Suprapubic skin (tissue), 4 donors: ENCODE measurements at places on chromosomes 16 and 17. TPM values are rescaled to one million over a fixed set of nuclear protein-coding genes. Genes with fewer than 3 reads are reported as not detected.

DNA sequence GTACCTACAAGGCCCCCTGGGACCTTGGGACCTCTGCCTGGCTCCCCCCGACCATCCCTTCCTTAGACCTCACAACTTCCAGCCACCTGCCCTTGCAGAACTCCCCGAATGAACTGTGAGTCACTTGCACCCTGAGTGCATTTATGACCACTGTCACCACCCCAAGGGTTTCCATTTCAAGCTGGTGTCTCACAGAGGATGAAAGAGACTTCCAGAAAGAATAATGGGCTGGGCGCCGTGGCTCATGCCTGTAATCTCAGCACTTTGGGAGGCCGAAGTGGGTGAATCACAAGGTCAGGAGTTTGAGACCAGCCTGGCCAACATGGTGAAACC is 124.5 kb upstream of the CIBAR2 start:
- DNase-seq = no peak
- H3K36me3 ChIP-seq = no peaks in the 10 kb centered on the region
- H3K27ac ChIP-seq = no peak overlapping the region
- H3K27me3 ChIP-seq = peaks cover 18% of the 10 kb centered on the region
- H3K4me3 ChIP-seq = no peak overlapping the region
- H3K4me1 ChIP-seq = peaks cover 57% of the 10 kb centered on the region

GRCh38 chr16:1620391-1620790 is 8.2 kb downstream of the CRAMP1 start:
- H3K4me1 ChIP-seq = peaks cover 12% of the 10 kb centered on the region
- no peak overlapping the region for H3K4me3 ChIP-seq
- no peaks in the 10 kb centered on the region for H3K27me3 ChIP-seq
- H3K36me3 ChIP-seq = peaks cover 35% of the 10 kb centered on the region
- H3K27ac ChIP-seq = no peak overlapping the region

DNA sequence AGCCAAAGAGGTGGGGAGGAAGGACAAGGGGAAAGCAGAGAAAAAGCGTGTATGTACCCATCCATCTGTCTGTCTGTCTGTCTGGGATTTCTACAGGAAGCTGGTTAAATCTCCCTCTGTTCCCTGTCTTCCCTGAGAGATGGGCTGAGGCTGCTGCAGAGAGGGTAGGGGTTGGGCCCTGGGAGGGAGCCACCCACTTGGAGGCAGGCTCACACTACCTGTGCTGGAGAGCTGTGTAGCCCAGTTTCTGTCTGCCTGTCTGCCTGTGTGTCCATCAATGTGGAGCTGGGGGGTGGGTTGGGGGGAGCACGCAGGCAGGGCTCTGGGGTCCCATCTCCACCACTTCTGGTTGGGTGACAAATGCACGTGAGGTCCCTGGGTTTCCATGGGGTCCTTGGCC is 18.6 kb upstream of the C17orf113 start:
- no peak overlapping the region for H3K27ac ChIP-seq
- no peaks in the 10 kb centered on the region for H3K36me3 ChIP-seq
- H3K4me1 ChIP-seq = peaks cover 16% of the 10 kb centered on the region
- peaks cover 17% of the 10 kb centered on the region for H3K27me3 ChIP-seq

DNA sequence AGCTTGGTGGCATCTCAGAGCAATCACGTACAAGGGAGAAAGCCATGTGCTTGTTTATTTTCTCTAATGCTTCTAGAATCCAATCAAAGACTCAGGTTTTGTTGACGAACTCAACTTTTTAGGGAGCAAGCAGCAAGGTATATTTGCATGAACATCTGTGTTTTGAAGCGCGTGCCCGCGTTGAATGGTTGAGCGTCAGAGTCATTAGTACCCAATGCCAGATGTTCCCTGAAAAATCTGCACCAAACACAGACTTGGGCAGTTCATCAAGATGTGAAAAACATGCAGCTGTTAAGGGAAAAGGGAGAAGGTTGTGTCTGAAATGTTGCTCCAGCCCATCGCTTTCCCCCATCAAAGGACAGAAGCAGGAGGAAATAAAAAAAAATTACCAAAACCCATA is 170.4 kb downstream of the SNX29 start:
- H3K4me3 ChIP-seq = no peak overlapping the region
- H3K4me1 ChIP-seq = peaks cover 4% of the 10 kb centered on the region
- H3K36me3 ChIP-seq = no peaks in the 10 kb centered on the region
- no peak overlapping the region for H3K27ac ChIP-seq

DNA sequence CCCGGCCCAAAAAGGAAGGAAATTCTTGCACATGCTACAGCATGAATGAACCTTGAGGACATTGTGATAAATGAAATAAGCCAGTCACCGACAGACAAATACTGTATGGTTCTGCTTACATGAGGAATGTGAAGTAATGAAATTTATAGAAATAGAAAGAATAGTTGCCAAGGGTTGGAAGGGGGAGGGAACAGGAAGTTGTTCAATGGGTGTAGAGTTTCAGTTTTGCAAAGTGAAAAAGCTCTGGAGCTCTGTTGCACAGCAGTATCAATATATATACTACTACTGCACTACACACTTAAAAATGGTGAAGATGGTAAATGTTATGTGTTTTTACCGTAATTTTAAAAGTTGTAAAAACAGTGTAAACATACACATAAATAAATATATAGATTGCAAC is 43.7 kb downstream of the PKD1L3 start:
- no peak overlapping the region for H3K27ac ChIP-seq

GRCh38 chr17:50916026-50916707 is 50.0 kb upstream of the TOB1 start:
- peaks cover 53% of the 10 kb centered on the region for H3K4me1 ChIP-seq
- no peak overlapping the region for H3K4me3 ChIP-seq
- H3K27me3 ChIP-seq = no peaks in the 10 kb centered on the region

DNA sequence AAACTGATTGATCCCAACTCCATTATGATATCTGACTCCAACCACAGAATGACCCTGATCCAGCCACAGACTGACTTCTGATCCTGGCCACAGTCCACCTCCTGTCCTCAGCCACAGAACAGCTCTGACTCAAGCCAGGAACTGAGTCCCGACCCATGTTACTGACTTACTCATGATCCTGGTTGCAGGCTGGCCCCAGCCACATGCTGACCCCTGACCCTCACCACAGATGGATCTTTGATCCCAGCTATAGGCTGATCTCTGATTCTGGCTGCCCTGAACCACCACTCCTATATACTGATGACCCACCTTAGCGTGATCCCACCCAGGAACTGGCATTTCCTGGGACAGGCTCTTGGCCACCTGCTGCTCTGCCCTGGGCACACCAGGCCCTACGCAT is 32.2 kb upstream of the IL21R start:
- no peak overlapping the region for H3K4me3 ChIP-seq
- no peaks in the 10 kb centered on the region for H3K36me3 ChIP-seq
- DNase-seq = no peak
- H3K27ac ChIP-seq = no peak overlapping the region
- H3K27me3 ChIP-seq = no peaks in the 10 kb centered on the region

Gene AANAT
- total RNA-seq = not detected

DNA sequence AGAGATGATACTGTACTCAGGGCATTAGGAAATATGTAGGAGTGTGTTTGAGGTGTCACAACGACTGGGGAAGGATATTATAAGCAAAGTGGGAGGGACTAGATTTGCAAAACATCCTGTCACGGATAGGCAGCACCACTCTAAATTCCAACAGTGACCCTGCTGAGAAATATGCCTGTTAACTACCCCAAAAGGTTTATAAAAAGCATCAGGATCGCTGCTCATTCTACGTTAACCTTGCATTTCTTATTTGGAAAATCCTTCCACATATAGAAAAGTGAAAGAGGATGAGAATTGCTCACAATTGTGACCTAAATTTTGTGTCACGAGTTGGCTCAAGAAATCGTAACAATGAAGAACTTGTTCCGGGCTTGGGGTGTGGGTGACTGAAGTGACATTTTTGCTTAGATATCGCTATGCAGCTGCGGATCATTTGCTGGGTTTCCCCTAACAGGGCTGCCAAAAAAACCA is 51.6 kb downstream of the N4BP1 start:
- no peak for DNase-seq
- no peak overlapping the region for H3K27ac ChIP-seq
- peaks cover 60% of the 10 kb centered on the region for H3K4me1 ChIP-seq
- peaks cover 7% of the 10 kb centered on the region for H3K36me3 ChIP-seq
- no peaks in the 10 kb centered on the region for H3K27me3 ChIP-seq

DNA sequence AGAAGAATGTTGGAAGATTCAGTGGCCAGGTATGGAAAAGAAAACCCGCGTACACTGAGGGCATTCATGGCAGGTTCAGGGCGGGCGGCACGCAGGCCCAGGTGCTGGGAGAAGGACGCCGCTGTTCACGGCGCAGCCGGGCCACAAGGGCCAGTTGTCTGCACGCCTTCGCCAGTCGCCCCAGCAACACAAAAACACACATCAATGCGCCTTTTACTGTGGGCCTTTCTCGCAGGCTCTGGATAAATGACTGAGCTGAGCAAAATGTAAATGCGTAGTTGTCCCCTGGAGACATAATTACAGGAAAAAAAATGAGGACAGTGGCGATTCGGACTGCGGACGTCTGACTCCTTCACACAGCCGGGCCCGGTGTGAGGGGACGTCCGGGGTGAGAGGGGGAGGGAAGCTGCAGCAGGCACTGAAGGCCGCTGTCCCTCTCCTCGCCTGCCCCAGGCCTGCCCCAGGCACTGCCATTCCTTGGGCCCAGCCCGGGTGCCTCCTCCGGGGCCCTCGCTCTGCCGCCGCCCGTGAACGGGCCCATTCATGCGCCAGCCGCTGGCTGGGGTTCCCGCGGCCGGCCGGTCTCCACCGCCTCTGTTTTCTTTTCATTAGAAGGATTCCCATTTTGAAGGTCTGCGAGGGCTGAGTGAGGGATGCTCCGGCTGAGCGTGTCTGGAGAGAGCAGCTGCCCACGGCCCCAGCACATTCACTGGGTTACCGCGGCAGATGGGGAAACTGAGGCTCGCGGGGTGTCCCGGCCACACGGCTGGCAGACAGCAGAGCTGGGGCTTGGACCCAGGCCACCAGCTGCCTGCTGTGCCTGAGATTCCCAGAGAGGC is 6.5 kb upstream of the ZNF469 start:
- no peak for DNase-seq
- no peak overlapping the region for H3K4me3 ChIP-seq
- no peaks in the 10 kb centered on the region for H3K27me3 ChIP-seq
- no peaks in the 10 kb centered on the region for H3K4me1 ChIP-seq

- H3K27ac ChIP-seq = no peak overlapping the region
- no peak for DNase-seq
- peak overlapping the region; percentile 36 for H3K4me3 ChIP-seq
- peaks cover 5% of the 10 kb centered on the region for H3K4me1 ChIP-seq
- H3K27me3 ChIP-seq = peaks cover 11% of the 10 kb centered on the region
These were observed 9.6 kb upstream of the MPP2 start for GRCh38 chr17:43917016-43917347.

- no peak overlapping the region for H3K4me3 ChIP-seq
- no peaks in the 10 kb centered on the region for H3K4me1 ChIP-seq
- peak; percentile 33 for DNase-seq
These were observed 222.3 kb downstream of the GSG1L start for GRCh38 chr16:27841061-27841801.

DNA sequence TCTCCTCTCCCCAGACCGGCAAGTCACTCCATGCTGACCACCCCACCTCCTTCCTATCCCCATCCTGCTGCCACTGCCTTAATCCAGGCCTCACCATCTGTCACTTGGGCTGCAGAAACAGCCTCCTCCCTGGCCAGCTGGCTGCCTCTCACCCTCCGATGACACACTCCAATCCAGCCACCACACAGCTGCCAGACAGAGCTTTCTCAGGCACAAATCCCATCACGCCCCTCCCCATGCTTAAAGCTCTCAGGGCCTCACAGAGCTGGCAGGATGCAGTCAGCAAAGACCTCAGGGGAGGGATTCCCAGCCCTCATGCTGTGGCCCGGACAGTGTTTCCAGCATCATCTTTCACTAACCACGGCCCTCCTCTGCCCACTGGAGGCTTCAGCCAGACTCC is 13.7 kb downstream of the CAMKK1 start:
- peaks cover 45% of the 10 kb centered on the region for H3K36me3 ChIP-seq
- peaks cover 9% of the 10 kb centered on the region for H3K4me1 ChIP-seq
- no peaks in the 10 kb centered on the region for H3K27me3 ChIP-seq
- H3K4me3 ChIP-seq = no peak overlapping the region
- H3K27ac ChIP-seq = no peak overlapping the region
- no peak for DNase-seq

Gene SLC5A11
- total RNA-seq = 0.55 TPM

DNA sequence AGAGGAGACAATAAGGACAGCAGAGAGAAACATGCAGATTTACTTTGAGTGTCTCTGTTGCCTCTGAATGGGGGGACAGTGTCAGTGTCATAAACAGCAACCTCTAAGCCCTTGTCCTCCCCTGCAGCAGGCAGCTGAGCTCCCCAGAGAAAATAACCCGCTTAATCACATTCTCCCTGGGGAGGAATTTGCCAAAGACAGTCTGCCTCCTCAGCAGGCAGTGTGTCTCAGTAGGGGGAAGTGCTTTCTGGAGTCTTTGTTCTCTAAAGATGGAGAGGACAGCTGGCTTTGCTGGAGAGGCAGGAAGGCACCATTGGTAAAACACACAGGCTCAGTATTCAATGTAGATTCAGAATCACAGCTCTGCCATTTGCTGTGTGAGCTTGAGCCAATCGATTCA is 16.1 kb downstream of the TEKT5 start:
- no peaks in the 10 kb centered on the region for H3K36me3 ChIP-seq

Gene CPNE7
- 0.51 TPM for total RNA-seq

Gene SOX8
- 5.0 TPM for total RNA-seq

GRCh38 chr16:85461814-85462713 is 151.1 kb upstream of the GSE1 start:
- peaks cover 64% of the 10 kb centered on the region for H3K4me1 ChIP-seq
- peaks cover 3% of the 10 kb centered on the region for H3K27me3 ChIP-seq
- peak overlapping the region; percentile 41 for H3K4me3 ChIP-seq
- no peak overlapping the region for H3K27ac ChIP-seq
- no peaks in the 10 kb centered on the region for H3K36me3 ChIP-seq
